Memory B cell (primary cell): ENCODE measurements at places on chromosomes 2 and 18.

- peak overlapping the region; percentile 99 for H3K27ac ChIP-seq
- DNase-seq: no peak
- peaks cover 12% of the 10 kb centered on the region for H3K27me3 ChIP-seq
These were observed 793 bp downstream of the NR4A2 start for GRCh38 chr2:156331572-156332283.

DNA sequence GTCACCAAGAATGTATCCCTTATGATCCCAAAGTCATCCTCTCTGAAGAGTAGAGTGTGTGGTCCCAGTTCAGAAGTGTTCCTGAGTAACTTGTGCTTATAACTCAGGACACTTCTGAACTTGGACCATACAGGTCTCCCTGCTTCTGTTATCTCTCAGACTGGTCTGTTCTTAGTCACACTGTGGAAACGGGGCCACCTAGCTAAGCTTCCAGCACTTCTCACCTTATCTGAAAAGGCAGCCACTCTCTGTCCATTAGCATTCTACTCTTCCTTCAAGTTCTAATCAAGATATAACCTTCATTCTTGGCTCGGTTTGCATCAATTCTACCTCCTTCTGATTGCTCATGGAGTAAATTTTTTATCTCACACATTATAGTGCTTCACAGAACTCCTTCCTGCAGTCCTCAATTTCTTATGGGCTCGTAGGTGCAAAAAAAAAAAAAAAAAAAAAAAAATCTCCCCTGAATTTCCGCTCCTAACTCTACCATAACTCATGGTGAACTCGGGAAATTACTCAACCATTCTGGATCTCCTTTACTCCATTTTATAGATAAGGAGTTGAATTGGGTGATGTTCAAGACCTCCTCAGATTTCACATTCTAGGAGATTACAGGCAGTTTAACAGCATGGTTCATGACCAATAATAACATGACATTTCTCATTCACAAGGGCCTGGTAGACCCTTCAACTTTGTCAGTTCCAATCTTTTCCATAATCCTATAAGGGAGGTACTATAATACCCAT, 108.4 kb downstream of the TACR1 start:
- H3K4me1 ChIP-seq: peaks cover 2% of the 10 kb centered on the region
- DNase-seq: no peak
- no peak overlapping the region for H3K27ac ChIP-seq
- H3K4me3 ChIP-seq: no peak overlapping the region
- peaks cover 10% of the 10 kb centered on the region for H3K36me3 ChIP-seq

GRCh38 chr2:107595285-107595684, 231.4 kb upstream of the RGPD4 start:
- H3K4me1 ChIP-seq: no peaks in the 10 kb centered on the region
- H3K36me3 ChIP-seq: no peaks in the 10 kb centered on the region
- no peaks in the 10 kb centered on the region for H3K27me3 ChIP-seq
- no peak overlapping the region for H3K27ac ChIP-seq
- no peak for DNase-seq

DNA sequence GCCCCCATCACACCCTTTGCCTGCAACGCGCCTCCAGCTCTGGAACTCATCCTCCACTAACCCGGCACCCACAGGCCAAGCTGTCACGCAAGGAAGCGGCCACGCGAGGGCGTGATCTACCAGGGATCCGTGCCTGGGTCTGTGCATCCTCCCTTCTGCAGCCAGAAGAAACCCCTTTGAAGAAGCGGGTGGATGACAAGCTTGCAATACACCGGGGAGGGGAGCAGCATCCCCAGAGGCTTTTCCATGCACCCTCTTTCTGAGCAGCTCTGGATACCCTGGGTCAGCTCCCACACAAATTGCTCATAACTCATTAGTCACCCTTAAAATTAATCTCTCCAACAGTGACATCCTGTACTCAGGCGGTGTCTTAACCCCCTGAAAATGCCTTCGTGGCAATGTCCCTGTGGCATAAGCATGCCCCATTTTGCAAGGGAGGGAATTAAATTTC, 47.6 kb downstream of the PDCL3 start:
- peak; percentile 37 for DNase-seq
- H3K27me3 ChIP-seq: peaks cover 12% of the 10 kb centered on the region
- peaks cover 9% of the 10 kb centered on the region for H3K4me1 ChIP-seq
- no peak overlapping the region for H3K4me3 ChIP-seq
- H3K36me3 ChIP-seq: no peaks in the 10 kb centered on the region

GRCh38 chr18:58511897-58512581, 116.9 kb downstream of the ALPK2 start:
- peaks cover 5% of the 10 kb centered on the region for H3K4me1 ChIP-seq
- peaks cover 8% of the 10 kb centered on the region for H3K27me3 ChIP-seq
- no peak overlapping the region for H3K4me3 ChIP-seq
- no peaks in the 10 kb centered on the region for H3K36me3 ChIP-seq
- DNase-seq: no peak
- no peak overlapping the region for H3K27ac ChIP-seq

DNA sequence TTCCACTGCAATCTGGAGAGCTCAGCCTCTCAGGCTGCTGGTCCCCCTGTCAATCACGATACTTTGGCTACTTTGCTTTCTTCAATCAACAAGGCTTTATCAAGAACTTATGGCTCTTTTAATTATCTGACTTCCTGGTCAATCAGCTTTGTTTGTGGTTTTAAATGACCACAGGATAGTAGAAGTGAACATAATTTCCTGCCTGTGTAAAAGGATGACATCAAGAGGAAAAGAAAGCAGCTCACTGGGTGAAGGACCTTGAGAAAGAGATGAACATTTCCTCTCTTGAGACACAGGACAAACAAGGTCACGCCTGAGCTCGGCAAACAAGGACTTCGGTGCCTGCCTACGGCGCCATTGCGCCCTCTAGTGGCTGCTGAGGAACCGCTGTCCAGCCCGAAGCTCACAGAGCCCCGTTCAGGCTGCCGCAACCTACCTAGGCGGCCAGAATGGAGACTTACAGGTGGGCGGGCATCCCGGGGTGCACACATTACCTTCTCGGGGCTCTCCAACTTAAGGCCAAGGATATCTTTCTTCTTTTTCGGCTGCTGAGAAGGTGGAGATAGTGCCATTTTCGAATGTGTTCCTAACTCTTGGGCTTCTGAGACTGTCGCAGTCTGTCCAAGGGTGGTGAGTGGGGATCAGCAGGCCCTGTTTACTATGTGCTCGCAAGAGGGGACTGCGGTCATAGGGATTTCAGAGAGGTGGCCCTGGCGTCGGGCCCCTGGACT, 54.0 kb downstream of the IL1RL2 start:
- H3K4me3 ChIP-seq: no peak overlapping the region
- no peaks in the 10 kb centered on the region for H3K36me3 ChIP-seq
- peaks cover 10% of the 10 kb centered on the region for H3K27me3 ChIP-seq
- no peak overlapping the region for H3K27ac ChIP-seq
- peaks cover 20% of the 10 kb centered on the region for H3K4me1 ChIP-seq

DNA sequence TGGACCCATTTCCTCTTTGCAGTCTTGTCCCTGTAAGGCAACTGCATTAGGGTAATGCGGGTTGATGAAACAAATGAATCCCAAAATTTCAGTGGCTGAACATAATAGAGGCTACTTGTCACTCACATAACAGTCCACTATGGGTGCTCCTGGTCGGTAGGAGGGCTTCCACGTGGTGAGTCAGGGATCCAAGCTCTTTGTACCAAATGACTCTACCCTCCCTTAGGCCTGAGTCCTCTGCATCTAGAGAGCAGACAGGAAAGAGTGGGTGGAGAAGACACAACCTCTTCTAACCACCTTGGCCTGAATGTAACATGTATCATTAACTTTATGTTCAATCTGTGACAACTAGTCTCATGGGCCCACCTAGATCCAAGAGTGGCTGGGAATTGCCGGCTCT, 86.2 kb upstream of the HAAO start:
- no peak overlapping the region for H3K27ac ChIP-seq
- H3K4me1 ChIP-seq: no peaks in the 10 kb centered on the region
- no peak overlapping the region for H3K4me3 ChIP-seq
- no peak for DNase-seq
- H3K27me3 ChIP-seq: no peaks in the 10 kb centered on the region

GRCh38 chr2:121608367-121608766, 40.9 kb downstream of the CLASP1 start:
- peaks cover 17% of the 10 kb centered on the region for H3K4me1 ChIP-seq
- H3K27me3 ChIP-seq: no peaks in the 10 kb centered on the region
- DNase-seq: no peak

DNA sequence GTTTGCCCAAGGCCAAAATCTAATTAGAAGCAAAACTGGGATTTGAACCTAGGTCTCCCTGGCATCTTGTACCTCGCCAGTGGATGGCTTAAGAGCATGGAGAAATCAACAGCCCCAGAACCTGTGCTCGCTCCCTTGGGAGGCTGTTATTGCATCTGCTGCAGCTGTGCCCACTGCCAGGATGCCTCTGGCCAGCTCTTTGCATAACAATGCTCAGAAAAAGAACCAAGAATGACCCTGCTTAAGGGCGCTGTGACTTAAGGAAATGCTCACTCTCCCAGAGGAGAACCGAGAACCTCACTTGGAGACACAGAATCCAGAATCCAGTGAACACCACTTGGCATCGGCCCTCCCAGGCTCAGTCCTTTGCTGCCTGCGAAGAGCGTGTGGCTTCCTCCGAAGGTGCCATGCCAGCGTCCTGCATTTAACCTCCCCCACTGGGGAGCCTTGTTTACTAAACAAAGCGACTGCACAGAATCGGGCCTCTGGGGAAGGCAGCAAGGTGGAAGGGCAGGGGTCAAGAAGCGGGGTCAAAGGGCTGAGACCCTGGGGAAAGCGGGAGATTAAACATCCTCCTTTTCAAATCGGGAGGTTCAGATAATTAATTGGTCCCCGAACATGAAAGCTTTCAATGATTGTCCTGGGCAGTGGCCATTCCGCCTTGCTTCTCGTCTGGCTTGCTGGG, 71.0 kb upstream of the BOD1L2 start:
- H3K27ac ChIP-seq: no peak overlapping the region
- H3K4me3 ChIP-seq: no peak overlapping the region
- DNase-seq: no peak
- H3K36me3 ChIP-seq: peaks cover 9% of the 10 kb centered on the region
- peaks cover 28% of the 10 kb centered on the region for H3K27me3 ChIP-seq

DNA sequence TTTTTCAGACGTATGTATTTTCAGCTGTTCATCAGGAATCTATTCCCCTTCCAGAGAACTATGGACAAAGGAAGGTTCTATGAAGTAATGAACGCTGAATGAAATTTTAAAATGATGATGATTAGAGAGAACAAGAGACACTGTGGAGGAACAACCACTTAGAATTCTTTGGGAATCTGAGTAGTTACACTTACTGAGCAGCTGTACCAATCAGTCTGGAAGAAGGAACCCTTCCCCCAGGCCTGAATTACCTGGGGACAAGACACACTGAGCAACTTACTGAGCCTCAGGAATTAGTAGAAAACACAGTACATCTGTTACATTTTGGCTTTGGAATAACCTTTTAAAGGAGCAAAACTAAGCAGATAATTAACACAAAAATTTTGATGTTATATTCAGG, 1.9 kb downstream of the MSTN start:
- DNase-seq: no peak
- no peaks in the 10 kb centered on the region for H3K36me3 ChIP-seq
- H3K27me3 ChIP-seq: no peaks in the 10 kb centered on the region
- no peaks in the 10 kb centered on the region for H3K4me1 ChIP-seq
- no peak overlapping the region for H3K4me3 ChIP-seq
- no peak overlapping the region for H3K27ac ChIP-seq

GRCh38 chr2:217749008-217749407, 253.8 kb downstream of the TNS1 start:
- no peak for DNase-seq
- H3K36me3 ChIP-seq: peaks cover 3% of the 10 kb centered on the region
- H3K4me3 ChIP-seq: no peak overlapping the region
- no peak overlapping the region for H3K27ac ChIP-seq
- no peaks in the 10 kb centered on the region for H3K4me1 ChIP-seq
- H3K27me3 ChIP-seq: peaks cover 13% of the 10 kb centered on the region

- H3K27me3 ChIP-seq: peaks cover 5% of the 10 kb centered on the region
- no peak overlapping the region for H3K4me3 ChIP-seq
- no peak overlapping the region for H3K27ac ChIP-seq
These were observed 349.5 kb downstream of the IRS1 start for GRCh38 chr2:226450141-226450540.

- no peak for DNase-seq
- H3K27me3 ChIP-seq: peaks cover 10% of the 10 kb centered on the region
- H3K4me1 ChIP-seq: no peaks in the 10 kb centered on the region
- H3K36me3 ChIP-seq: no peaks in the 10 kb centered on the region
These were observed 56.9 kb upstream of the TMEM178A start for GRCh38 chr2:39608686-39609441.

- peaks cover 20% of the 10 kb centered on the region for H3K4me1 ChIP-seq
- no peaks in the 10 kb centered on the region for H3K27me3 ChIP-seq
- H3K27ac ChIP-seq: peak overlapping the region; percentile 99
- DNase-seq: peak; percentile 63
These were observed 16.6 kb upstream of the PCBP1 start for GRCh38 chr2:70070542-70071268.

GRCh38 chr2:14633061-14633460, 544 bp downstream of the LRATD1 start:
- H3K27ac ChIP-seq: no peak overlapping the region
- H3K4me1 ChIP-seq: no peaks in the 10 kb centered on the region
- no peaks in the 10 kb centered on the region for H3K36me3 ChIP-seq
- H3K27me3 ChIP-seq: peaks cover 16% of the 10 kb centered on the region

- no peak overlapping the region for H3K4me3 ChIP-seq
- H3K4me1 ChIP-seq: peaks cover 28% of the 10 kb centered on the region
These were observed 87.0 kb upstream of the RTN4 start for GRCh38 chr2:55137024-55137958.

DNA sequence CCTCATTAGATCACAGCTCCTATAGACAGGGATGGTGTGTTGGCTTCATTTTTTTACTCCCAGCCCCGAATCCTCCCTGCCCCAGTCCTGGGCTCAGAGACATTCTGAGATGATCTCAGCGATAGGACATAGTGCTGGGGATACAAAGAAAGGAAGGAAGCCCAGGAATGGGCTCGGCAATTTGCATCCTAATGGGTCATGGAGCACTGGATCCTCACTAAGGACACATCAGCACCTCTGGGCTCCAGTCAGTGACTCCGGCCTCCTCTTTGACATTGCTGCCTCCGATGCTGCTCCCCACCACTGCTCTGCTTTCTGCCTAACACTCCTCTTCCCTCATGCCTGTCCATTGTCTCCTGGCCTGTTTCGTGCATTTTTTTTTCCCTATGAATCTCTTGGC, 489.1 kb downstream of the STK39 start:
- H3K36me3 ChIP-seq: no peaks in the 10 kb centered on the region
- H3K4me1 ChIP-seq: no peaks in the 10 kb centered on the region
- no peak for DNase-seq
- no peak overlapping the region for H3K4me3 ChIP-seq
- no peak overlapping the region for H3K27ac ChIP-seq
- H3K27me3 ChIP-seq: no peaks in the 10 kb centered on the region
